T47D (cell line): ENCODE measurements at places on chromosomes 3 and 15.

GRCh38 chr3:157130467-157131251 lies 29.3 kb downstream of the CCNL1 start:
- peak; percentile 31 for DNase-seq

- no peak for DNase-seq
Measured at GRCh38 chr3:133937756-133938601, 42.3 kb upstream of the RAB6B start.

- peak; percentile 48 for DNase-seq
Measured at GRCh38 chr3:142680710-142681109, 43.1 kb upstream of the TRPC1 start.

DNA sequence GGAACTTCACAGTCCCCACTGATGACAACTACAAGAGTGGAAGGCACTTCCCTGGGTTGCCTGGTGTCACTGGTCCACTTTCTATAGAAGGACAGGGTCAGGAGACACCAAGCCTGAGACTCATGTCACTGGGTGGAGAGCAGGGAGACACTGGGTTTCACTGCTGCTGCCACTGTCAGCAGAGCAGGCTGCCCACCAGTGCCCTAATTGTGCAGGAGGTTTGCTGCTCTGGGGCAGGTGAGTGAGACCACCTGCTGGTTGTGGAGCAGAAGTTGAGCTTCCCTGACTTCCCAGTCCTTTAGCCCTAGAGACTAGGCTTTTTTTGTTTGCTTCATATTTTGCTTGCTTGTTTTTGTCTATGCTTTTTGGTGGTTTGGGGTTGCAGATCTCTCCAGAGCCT lies 528.4 kb upstream of the RGMA start:
- no peak for DNase-seq

DNA sequence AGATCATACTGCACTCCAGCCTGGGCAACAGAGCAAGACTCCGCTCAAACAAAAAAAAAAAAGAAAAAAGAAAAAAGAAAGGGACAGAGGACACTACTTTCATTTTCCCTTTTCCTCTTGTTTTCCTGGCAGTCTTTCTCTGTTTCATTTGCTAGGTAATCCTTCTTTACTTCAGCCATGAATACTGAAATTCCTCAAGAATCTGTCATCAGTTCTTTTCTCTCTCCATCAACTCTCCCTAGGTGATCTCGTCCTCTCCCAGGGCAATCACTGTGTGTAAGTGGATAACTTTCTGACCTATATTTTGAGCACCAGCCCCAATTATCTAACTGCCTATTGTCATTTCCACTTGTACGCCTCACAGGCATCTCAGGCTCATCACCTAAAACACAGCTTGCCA lies 51.5 kb downstream of the TTC23 start:
- DNase-seq = no peak

GRCh38 chr15:91609966-91610365 lies 243.5 kb upstream of the SLCO3A1 start:
- no peak for DNase-seq

GRCh38 chr3:119228373-119229145 lies 12.1 kb downstream of the B4GALT4 start:
- no peak for DNase-seq

DNA sequence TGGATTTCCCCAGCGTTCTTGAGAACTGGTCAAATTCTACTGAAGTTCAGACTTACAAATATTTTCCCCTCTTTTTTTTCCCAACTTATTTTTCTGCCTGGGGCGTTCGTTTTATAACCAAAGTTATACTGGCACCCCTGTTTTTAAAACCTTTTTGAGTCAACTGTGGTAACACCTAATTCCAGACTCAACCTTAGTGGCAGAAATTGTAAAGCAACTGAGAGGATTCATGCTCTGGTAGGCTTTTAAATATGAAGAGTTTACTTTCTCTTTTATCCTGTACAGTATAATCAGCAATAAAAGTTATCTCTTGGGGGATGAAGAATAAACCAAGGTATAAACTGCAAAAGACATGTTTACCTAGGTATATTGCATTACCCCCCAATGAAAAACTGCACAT lies 2.3 kb downstream of the IL5RA start:
- DNase-seq = no peak

DNA sequence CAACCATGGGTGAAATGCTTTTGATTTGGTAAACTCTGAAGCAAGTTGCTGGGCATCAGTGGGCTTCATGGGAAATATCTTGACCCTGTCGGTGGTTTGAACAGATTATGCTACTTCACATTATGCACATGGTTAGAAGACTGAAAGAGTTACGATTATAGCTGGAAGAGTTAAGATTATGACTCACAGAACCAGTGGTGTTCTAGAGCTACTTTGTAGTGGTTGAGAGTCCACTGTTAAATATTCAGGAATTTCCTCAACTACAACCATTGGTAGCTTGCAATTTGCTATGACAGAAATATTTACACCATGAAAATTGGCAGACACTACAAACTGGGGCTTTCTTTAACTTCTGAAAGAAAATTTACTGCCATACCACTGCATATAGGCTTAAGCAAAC lies 99.3 kb downstream of the GADL1 start:
- DNase-seq = no peak

DNA sequence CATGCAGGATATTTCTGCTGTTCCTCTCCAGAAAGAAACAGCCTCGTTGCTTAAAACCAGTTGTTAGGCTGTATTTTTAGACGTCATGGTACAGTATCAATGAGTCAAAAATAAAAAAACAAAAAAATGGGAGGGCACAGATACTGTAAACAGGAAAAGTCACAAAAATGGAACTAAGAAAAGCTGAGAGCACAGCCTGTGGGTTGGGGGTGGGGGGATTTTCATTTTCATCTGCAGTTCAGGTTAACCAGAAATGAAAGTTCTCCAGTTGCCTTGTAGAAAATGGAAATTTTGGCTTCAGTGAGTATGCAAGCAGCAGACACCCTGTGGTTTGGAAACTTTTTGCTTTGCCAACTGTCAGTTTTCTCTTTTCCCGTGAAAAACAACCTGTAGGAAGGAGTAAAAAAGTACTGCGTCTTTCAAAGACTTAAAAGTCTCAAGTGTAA lies 59.0 kb downstream of the FRMD4B start:
- DNase-seq = no peak

DNA sequence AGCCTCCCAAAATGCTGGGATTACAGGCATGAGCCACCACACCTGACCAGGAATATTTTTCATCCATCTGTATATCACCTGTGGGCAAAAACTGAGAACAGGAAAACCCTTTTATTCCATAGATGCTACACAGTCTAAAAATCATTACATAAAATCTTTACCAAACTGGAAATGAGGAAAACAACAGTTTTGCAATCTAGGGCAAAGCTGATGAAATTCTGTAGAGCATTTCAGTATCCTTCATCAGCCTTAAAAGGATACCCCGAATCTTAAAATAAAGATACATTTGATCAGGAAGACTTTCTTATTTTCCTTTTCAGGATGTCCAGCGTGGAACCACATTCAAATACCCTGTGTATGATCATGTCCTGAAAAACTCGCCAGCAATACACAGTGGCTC lies 7.1 kb downstream of the SIAH2 start:
- no peak for DNase-seq

DNA sequence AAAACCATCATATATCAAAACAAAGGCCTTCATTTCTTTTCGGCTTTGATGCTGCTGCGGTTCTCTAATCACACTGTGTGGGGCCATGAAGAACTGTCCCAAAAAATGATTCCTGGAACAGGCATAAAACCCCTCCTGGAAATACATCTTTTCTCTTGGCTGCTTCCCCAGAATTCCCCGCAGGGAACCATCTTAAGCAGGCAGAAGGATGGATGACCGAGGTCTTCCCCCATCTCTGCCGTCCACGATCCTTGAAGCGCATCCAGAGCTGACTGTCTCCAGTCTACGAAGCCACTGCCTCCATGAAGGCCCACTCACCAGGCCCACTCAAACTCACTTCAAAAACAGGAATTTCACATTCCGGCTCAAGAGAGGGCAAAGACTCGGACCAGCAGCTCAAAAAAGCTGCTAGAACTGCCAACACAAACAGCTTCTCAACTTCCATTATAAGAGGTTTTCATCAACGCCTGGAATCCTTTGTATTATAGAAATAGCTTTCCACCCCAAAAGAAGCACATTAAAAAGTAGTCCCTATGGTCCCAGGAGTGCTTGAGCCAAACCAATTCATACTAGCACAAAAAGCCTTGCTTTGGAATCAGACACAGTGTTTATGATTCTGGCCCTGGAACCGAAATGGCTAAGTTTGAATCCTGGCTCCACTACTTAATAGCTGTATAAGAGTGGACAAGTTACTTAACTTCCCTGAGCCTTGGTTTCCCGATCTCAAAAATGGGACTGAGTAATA lies 487.5 kb upstream of the WNT5A start:
- DNase-seq = no peak

GRCh38 chr3:156353563-156353962 lies 201.4 kb downstream of the SSR3 start:
- no peak for DNase-seq

DNA sequence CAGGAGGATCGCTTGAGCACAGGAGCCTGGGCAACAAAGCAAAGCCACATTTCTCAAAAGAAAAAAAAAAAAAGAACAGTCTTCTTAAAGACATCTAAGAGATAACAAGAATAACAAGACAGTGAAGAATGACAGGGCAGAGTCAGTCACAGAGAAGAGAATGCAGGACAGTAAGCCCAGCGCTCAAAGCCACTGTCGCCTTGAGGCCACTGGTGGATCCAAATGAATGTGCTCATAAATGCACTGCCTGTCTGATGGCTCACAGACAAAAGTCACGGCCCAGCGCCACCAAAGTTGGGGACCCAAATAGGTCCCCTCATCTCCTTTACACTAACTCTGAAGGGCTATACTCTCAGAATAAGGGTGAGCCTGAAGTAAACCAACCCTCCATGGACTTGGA lies 52.3 kb downstream of the FAM174B start:
- no peak for DNase-seq

DNA sequence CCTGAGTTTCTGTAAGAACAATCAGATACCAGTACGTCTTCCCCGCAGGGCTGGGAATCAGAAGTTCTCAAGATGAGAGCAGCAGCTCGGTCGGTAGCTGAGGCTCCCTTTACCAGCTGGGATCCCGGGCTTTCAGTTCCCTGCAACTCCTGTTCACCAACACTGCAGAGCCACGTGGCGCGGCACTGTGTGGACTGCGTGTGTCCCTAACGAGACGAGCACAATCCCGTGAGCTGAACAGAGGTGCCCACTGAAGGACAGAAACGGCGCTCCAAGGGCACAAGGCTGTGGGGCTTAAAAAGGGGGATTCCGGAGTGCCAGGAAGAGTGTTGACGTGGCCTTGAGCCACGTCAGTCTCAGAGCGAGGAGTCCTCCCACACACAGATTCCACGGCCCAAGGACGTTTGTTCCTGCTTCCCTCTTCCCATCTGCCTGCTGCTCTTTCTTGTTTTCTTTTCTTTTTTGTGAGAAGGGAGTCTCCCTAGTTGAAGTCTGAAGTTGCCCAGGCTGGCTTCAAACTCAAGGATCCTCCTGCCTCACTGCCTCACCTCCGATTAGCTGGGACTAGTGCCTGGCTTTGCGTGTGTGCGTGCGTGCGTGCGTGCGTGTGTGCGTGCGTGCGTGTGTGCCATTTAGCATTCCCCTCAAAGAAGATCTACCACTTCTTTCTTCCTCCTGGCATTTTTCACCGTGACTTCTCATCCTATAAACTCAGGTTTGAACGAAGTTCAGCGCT lies 37.1 kb upstream of the RPL35A start:
- DNase-seq = no peak

- no peak for DNase-seq
Measured at GRCh38 chr3:170622369-170623159, 36.7 kb upstream of the SLC7A14 start.

DNA sequence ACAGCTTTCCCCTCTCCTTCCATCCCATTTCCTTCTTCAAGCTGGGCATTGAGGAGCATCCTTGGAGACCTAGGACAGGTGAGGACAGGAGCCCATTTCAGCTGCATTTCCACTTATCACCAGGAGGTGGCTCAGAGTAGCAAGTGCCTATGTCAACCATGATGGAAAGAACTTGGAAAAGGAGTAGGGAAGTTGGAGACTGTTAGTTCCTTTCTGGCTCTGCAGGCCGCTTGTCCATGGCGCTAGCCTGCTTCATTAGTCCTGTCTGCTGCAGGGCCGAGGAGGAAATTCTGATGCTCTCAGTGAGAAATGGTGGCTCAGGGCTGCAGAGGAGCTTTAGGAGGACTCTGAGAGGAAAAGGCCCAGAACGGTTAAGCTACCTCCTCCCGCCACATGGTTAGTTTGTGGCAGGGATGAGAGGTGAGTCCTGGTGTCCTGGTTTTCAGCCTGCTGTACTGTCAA lies 7.0 kb upstream of the CD276 start:
- DNase-seq = peak; percentile 81

DNA sequence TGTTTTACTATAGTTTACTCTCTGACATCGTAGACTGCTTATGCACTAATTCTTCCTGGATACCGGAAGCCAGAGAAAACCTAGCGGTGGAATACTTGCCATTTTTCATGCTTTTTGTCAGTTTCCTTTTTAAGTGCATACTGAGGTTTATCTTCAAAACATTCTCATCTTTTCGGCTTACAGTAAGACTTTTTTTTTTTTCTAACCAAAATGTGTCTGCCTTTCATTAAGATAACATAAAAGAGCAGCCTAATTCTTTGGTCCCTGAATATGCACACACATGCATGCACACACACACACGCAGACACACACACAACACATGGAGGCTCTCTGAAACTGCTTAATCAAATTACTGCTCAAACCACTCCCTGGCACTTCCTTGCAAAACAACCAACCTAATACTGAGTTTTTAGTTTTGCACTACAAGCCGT lies 1.3 kb downstream of the ZNF445 start:
- no peak for DNase-seq

GRCh38 chr3:9422712-9423424 lies 25.5 kb downstream of the SETD5 start:
- peak; percentile 35 for DNase-seq

DNA sequence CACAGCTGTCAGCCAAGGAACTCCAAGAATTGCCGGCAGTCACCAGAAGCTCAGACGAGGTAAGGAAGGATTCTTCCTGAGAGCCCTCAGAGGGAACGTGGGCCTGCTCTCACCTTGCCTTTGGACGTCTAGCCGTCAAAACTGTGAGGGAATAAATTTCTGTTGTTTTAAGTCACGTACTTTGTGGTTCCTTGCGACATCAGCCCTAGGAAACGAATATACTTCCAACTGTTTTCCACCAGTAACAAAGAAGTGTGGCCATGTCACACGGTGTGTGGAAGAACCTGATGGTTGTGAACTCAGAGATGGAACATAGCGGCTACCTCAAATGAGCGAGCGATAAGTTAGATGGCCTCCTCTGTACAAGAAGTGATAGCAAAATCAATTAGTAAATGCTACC lies 41.0 kb upstream of the B3GNT5 start:
- no peak for DNase-seq

- DNase-seq = no peak
Measured at GRCh38 chr3:143831994-143832393, 16.3 kb downstream of the SLC9A9 start.

- no peak for DNase-seq
Measured at GRCh38 chr3:185207481-185207880, 46.4 kb downstream of the EHHADH start.

DNA sequence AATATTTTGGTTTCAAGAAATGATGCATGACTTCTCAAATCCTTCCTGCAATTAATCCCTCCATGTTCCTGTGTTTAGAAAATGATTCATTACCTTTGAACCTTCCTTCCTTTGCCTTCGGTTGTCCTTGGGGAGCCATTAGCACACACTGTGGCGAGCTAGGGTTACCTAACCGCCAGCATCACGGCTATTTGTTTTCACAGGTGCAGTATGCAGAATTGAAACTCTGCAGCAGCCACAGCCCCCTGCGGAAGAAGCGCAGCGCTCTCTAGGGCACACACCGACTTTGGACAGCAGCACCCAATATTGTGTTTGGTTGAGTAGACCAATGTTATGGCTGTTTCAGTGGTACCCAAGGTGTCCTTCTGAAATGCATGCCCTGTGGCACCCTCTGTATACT lies 247.4 kb downstream of the MCTP2 start:
- DNase-seq = no peak
